ENCODE measurements at places on chromosomes 16 and 17.

DNA sequence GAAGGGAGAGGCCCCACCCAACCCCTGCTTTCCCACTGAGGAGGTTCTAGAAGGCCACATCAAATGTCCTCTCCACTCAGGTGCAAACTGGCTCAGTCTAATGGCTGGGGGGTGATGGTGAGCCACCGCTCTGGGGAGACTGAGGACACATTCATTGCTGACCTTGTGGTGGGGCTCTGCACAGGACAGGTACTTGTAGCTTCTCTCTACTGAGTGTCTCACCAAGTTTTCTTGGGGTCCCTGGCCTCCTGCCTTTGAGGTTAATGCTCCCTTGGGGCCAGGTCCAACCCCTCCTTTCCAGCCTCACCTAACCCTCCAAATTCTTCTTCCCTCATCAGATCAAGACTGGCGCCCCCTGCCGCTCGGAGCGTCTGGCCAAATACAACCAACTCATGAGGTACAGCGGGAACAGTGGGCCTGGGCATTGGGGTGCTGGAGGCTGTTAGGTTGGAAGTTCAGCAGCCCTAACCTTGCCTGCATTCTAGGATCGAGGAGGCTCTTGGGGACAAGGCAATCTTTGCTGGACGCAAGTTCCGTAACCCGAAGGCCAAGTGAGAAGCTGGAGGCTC, 5.7 kb downstream of the ENO3 start:
- no peak for DNase-seq

GRCh38 chr16:31010585-31011325, at the start of gene STX1B:
TSS of gene STX1B (minus strand) at chr16:31010638. CDS start at chr16:31010396, 242 bp downstream.
- DNase-seq, result peak; percentile 59

GRCh38 chr16:66605177-66605978, 874 bp downstream of the CMTM3 start:
- DNase-seq, result peak; percentile 22

DNA sequence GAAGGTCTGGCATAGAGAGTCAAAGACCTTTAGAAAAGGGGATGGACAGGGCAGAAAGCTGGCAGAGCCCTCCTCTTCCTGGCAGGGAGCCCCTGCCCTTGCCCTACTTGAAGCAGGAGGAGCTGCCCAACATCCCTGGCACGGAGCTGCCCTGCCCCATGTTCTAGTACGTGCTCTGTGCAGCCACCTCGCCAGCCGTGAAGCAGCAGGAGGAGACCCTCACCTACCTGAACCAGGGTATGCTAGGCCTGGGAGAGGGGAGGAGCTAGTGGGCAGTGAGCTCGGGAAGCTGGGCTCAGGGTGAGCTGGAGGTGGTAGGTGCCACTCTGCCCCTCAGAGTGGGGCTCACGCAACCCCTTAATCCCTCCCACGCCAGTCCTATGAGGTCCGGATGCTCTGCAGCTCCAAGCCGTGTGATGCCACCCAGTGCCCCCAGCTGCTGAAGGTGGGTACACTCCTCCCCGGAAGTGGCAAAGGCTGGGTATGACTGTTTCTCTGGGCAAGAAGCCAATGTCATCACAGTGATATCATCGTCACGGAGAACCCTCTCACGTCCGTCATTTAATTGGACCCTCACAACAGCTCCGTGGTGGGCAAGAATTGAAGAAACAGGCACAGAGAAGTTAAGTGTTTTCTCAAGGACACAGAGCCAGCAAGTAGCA, 12.7 kb upstream of the STAC2 start:
- DNase-seq, result peak; percentile 88

- no peak for DNase-seq
These were observed 17.2 kb downstream of the USP7 start for GRCh38 chr16:8946544-8946943.

DNA sequence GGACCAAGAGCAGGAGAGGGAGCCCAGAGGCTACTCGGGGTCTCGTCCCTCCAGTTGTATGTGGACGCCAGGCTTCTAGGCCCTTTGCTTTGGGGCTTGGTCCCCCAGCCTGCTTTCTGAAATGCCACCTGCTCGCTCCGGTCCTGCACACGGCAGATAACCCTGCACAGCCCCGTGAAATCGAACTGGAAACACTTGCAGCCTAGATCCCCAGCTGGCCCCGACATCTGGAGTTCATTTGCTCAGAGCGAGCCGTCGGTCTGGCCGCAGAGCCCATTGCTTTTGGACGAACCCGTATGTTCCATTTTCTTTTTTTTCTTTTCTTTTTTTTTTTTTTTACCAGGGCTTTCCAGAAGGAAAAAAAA, 22.9 kb downstream of the C1QTNF1 start:
- DNase-seq, result no peak

DNA sequence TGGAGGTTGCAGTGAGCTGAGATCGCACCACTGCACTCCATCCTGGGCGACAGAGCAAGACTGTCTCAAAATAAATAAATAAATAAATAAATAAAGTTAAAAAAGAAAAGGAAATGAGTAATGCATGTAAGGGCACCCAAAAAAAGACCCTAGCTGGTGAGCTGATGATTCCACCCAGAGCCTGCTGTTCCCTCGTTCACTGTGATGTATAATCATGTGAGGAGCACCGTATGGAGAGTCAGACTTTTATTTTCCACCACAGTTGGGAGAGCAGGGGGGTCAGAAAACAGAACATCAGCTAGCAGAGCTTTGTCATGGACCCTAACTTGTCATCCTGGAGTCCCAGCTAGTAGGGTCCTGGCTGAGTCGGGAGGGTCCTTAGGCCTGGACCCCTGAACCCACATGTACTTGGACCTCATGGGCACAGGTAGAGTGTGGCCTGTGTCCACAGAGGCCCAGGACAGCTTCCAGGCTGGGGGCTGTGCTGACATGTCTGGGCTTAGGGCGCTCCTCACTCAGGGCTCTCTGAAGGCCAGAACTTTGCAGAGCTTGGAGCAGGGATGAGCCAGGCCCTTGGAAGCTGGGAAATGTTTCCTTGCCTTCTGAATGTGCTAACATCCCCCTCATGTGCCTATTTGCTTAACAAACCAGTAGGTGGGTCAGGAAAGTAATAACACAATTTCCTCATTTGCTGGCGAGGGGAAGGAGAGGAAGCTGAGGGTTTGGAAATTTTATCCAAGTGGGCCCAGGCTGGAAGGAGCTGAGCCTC, 18.8 kb upstream of the LASP1NB start:
- DNase-seq, result no peak

- no peak for DNase-seq
These were observed 66.9 kb upstream of the MPHOSPH6 start for GRCh38 chr16:82236875-82237274.

GRCh38 chr16:73753931-73754330, 542.7 kb upstream of the PSMD7 start:
- DNase-seq, result no peak

DNA sequence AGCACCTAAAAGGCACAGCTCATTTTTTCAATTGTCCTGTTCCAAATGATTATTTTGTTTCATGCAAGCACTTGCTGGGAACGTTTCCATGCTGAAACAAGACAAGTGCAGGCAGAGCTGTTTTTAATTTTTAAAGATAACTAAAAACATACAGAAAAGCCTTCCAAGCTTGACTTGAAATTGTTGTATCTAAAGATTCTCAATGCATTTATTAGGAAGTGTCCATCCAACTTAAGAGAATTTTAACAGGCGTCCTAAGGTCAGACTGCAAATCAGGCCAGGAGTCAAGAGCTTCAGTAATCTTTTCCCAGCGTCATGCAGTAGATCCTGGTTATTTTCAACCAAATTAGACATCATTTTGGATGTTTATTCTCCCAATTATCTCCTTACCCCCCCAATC, 702.8 kb downstream of the KCNJ2 start:
- DNase-seq, result no peak

GRCh38 chr17:74822939-74823367, 36.7 kb downstream of the GRIN2C start:
- no peak for DNase-seq

DNA sequence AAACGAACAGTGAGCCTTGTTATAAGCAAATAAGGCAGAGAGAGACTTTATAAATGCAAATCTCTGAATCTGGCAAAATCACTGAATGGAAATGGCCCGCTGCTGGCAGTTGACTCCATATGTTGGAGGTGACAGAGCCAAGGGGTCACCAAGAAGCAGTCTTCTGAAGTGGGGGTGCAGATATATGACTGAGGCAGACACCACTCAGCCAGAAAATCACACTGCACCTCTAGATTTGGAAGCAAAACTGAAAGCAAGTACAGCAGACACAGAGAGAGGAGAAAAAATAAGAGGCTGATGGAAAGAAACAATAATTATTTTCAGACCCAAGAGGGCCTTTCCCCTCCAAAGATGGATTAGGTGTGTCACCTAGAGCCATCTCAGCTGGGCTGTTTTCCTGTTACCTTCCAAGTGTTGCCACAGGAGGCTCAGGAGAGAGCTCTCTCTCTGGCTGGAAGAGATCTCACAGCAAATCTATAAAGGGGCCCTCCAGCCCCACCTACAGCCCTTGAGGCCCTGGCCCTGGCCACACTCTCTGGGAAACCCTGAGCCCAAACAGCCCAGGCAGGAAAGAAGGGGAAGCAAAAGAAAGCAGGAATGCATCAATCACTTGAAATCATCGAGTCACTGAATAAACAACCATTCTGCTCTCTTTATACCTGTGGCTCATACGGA, 585.1 kb upstream of the PSMD7 start:
- DNase-seq, result no peak

DNA sequence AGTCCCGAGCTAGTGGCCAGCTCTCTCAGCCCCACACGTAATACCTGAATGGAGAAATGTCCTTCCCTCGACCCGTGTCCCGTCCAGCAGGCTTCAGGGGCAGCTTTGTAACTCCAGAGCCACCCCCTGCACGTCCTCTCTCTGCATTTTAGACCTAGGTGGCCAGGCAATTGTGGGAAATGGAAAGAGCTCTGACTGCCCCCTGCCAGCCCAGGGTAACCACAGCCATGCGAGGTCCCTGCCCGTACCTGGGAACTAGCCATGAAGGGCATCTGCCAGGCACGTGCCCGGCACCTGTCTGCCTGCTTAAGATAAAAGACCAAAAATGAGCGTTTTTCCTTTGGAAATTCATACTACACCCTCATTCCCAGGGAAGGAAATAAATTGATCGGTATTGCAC, 9.2 kb downstream of the MAPK8IP3 start:
- no peak for DNase-seq

DNA sequence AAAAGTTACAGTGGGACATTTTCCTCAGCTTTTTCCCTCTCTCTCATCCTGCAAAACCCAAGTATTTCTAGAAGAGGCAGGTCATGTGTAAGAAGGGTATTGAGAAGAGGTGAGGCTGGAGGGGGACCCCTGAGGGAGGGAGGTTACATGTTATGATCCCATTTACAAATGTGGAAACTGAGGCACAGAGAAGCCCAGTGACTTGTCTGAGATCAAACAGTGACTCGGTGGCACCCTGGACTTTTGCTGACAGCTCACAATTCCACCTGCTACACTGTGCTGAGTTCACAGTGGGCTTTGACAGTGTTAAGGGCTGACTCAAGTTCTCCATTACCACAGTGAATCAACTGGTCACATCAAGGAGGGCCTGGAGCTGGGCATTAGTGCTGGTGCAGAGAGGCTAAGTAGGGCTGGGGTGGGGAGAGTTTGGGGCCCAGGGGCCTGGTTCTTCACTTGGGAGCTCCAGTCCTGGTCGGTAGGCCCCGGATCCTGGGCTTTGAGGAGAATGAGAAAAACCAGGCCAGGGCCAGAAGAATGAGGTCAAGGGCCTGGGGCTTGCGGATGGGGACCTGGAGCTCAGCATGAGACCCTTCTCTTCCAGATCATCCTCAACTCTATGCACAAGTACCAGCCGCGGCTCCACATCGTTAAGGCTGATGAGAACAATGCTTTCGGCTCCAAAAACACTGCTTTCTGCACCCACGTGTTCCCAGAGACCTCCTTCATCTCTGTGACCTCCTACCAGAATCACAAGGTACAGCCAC, 26.0 kb downstream of the TBX4 start:
- no peak for DNase-seq

- no peak for DNase-seq
These were observed 27.2 kb downstream of the LLGL2 start for GRCh38 chr17:75552425-75553294.

DNA sequence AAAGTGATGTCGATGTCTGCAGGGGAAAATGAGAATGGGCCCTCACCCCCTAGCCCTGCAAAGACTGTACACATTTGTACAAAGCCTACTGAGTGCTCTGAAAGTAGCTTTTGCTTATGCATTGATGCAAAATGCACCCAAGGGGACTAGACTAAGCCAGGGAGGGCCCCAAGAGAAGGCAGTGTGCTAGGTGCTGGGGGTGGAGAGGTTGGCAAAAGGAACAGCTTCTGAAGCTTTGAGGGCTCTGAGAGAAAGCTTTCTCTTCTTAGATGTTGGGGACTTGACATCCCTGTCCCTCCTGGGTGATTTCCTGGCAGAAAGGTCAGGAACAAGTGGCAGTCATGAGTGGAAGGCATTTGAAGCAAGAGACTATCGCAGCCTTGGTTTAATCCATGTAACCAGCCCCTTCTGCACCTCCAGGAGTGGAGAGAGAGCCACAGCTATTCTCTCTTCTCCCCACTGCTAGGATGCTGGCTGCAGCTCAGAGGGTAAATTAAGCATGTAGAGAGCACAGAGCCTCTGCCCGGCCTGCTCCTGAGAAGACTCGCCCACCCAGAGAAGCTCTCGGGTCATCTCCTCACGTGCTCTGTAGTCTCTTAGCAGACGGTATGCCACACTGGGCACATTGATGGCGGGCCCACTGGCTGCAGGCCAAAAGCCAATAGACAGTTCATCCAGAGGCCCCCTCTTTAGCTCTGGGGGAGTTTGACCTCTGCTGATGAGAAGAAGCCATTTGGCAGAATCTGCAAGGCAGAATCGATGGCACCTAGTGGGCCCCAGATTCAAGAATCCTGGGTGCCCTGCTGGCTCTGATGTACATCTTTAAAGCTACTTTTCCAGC, 221.4 kb downstream of the MSI2 start:
- DNase-seq, result no peak

DNA sequence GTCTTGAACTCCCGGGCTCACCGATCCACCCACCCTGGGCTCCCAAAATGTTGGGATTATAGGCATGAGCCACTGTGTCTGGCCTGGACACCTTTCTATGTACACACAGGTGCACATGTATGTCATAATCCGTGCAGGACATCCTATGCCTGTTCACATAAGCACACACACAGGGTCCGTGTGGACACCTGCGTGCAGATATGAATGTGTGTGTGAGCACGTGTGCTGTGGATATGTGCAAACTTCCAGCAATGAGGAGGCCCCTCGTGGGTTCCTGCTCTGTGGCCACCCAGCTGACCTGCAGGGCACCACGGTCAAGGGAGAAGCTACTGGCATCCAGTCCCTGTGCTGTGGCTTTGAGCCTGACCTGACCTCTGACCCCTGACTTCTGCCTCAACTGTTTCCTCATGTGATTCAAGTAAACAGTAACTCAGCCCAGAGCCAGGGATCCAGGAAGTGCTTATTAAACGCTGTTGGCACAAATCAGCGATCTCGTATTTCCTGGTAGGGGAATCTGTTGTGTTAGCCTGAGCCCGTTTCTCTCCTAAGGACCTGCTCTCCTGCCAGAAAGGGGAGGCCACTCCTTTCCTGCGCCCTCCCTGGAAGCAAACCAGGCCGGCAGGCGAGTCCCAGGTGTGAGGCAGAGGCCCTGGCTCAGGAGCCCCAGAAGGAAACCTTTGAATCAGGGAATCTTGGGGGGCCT, 6.5 kb downstream of the CPNE7 start:
- DNase-seq, result no peak

GRCh38 chr17:6642592-6642991, 1.7 kb downstream of the TXNDC17 start:
- DNase-seq, result no peak
